Activated naive CD4-positive, alpha-beta T cell treated with anti-CD3 and anti-CD28 coated beads for 36 hours (primary cell): ENCODE measurements at places on chromosomes 12 and 14. TPM values are rescaled to one million over a fixed set of nuclear protein-coding genes. Genes with fewer than 3 reads are reported as not detected.
A peak's percentile ranks its signal among the peaks of the same experiment; 100 is the strongest.

DNA sequence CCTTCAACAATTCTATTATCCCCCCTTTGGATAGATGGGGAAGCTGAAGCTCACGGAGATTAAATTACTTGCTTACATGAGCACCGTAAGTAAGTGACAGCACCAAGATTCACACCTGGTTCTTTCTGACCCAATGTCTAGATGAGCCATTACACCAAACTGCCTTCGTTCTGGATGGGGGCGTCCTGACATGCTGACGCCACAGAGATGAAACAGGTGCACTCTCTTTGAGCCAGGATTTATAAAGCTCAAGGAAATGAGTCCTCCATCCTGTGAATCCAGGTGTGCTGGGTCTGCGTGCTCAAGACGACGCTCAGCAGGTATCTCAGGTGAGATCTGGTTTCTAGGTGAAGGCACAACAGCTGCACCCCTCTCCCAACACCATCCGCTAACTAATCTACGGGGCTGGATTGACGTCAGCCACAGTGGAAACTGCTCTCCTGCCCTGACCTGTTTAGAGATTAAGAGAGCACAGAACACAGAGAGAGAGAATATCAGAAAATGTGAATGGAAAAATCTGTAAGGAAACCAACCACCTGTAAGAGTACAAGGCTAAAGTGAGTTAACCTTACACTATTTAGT lies 61.6 kb downstream of the KSR2 start:
- DNase-seq: no peak
- H3K4me1 ChIP-seq: no peaks in the 10 kb centered on the region
- no peak overlapping the region for H3K27ac ChIP-seq
- H3K36me3 ChIP-seq: no peaks in the 10 kb centered on the region

DNA sequence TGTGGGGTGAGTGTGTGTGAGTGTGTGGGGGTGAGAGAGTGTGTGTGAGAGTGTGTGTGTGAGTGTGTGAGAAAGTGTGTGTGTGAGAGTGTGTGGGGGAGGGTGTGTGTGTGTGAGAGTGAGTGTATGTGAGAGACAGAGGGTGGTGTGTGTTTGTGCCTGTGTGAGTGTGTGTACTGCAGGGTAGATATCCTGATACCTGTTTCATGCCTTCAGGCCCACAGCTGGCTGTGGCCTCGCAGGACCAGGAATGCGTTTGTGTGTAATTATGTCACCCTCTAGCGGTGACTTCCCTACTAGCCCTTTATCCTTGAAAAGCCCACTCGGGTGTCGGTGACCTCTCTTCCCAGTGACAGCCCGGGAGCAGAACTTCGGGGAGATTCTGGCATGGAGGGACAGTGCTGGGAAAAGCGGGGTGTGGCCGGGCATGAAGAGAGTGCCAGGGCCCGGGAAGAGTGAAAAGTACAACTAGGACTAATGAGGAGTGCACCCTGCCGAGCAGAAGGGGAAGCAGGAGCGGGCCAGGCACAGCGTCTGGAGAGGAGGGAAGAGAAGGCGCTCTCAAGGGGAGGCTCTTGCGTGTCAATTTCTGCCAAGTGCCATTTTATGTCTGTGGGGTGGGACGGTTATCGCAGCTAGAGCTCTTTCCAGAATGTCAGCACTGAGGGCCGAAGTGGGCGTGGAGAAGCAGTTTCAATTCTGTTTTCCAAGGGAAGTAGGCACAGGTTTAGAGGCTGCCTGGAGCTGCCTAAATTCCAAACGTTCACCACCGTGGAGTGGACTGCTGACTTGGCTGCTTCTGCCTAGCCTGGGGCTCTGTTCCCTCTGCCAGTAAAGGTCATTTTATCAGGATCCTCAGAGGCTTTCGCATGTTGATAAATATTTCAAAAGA lies 11.0 kb upstream of the FBXL14 start:
- H3K36me3 ChIP-seq: no peaks in the 10 kb centered on the region
- no peaks in the 10 kb centered on the region for H3K27me3 ChIP-seq
- peak overlapping the region; percentile 81 for H3K27ac ChIP-seq

DNA sequence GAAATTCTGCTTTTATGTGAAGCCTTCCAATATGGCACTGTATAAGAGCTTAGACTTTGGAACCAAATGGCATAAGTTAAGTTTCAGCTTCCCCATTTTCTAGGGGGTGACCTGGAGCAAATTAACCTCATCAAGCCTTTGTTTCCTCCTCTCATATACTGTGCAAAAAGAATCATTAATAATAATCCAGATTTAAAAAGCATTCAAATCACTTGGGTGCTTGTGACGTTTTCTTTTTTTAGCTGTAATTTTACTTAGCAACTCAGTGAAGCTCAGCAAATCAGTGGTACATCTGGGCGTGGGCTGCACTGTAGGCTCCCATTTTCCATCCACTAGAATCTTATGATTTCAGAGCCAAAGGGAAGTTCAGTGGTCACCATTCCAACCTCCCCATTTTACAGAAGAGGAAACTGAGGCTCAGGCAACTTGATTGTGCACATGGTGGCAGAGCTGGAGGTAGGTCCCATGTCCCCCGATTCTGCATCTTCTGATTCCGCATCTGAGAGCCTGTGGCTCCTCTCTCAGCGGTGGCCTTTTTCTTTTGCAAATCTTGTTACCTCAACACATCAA lies 131.2 kb downstream of the SNAPC1 start:
- H3K4me3 ChIP-seq: no peak overlapping the region
- H3K27ac ChIP-seq: no peak overlapping the region
- H3K4me1 ChIP-seq: peaks cover 23% of the 10 kb centered on the region
- H3K27me3 ChIP-seq: no peaks in the 10 kb centered on the region
- no peaks in the 10 kb centered on the region for H3K36me3 ChIP-seq

- peaks cover 8% of the 10 kb centered on the region for H3K27me3 ChIP-seq
- no peaks in the 10 kb centered on the region for H3K36me3 ChIP-seq
- no peaks in the 10 kb centered on the region for H3K4me1 ChIP-seq
- no peak for DNase-seq
- H3K4me3 ChIP-seq: no peak overlapping the region
Observed at GRCh38 chr12:106126441-106127337, 12.1 kb downstream of the NUAK1 start.

GRCh38 chr12:67484791-67485480 lies 163.6 kb upstream of the DYRK2 start:
- no peak overlapping the region for H3K4me3 ChIP-seq
- no peaks in the 10 kb centered on the region for H3K27me3 ChIP-seq
- DNase-seq: peak; percentile 42
- no peak overlapping the region for H3K27ac ChIP-seq
- peaks cover 40% of the 10 kb centered on the region for H3K4me1 ChIP-seq

DNA sequence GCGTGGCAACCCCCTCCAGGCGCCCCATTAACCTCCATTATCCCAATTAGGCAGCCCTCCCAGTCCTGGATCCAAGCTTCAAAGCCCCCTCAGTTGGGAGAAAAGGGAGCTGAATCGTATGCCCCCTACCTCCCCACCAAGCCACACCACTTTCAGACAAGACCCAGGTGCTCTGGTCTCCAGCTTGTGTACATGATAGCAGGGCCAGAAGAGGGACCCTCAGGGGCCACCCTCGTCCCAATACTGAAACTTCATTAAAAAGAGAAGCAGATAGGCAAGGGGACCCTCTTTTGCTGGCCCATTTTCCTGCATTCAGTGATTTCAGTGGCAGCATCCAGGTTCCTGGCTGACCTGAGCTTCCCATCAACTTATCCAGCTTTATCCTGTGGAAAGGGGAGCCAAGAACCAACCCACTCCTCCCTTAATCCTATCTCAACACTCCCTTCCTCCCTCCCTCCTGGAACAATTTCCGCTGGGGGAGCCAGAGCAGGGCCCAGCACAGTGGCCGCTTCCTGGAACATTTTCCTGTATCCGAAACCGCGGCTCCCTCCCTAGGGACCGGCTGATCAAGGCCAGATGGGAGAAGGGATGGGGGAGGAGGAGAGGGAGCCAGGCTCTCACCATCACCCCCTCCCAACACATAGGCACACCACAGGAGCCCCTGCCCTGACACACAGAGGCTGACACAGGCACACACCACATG lies 9.5 kb upstream of the SP7 start:
- no peak for DNase-seq
- H3K27me3 ChIP-seq: no peaks in the 10 kb centered on the region
- no peak overlapping the region for H3K27ac ChIP-seq
- H3K36me3 ChIP-seq: no peaks in the 10 kb centered on the region
- H3K4me1 ChIP-seq: peaks cover 9% of the 10 kb centered on the region

DNA sequence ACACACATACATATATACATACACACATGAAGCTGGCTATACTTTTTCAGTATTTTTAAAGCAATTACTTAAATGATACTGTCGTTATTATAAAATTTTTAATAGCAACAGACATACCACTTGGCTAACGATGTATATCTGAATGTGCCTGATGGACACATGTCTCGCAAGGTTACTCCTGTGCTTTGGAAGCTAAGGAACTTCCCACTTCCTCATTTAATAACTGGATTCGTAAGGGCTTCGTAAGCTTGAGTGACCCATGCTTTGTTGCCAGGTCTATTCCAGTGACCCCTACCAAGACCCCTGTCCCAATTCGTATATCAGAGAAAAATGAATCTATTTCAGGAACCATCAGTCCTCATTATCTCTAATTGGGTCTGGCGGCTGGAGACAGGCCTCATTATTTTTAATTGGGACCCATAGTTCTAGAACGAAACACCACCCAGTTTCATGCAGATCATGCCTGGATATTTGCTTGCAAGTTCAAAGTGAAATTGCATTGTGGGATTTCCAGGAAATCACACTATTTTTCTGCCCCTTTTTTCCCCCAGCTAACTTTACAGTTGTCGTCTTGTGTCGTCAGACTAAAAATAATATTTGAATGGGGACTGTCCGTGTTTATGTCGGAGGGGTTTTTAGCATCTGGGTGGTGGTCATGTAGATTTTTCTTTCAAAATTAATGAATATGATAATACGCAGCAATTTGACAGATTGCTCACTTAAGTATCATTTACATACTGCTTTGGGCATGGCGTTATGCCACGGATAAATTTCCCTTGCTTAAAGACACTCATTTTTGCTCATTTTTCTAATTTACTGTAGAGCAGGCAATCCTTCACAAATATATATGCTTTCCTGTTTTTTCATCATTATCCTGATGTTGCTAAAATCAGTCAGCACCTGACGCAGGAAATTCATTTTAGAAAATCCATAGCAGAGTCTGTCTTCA lies 17.1 kb upstream of the MYO1H start:
- H3K27ac ChIP-seq: no peak overlapping the region
- H3K4me3 ChIP-seq: no peak overlapping the region
- peaks cover 11% of the 10 kb centered on the region for H3K27me3 ChIP-seq
- no peak for DNase-seq
- H3K4me1 ChIP-seq: no peaks in the 10 kb centered on the region

DNA sequence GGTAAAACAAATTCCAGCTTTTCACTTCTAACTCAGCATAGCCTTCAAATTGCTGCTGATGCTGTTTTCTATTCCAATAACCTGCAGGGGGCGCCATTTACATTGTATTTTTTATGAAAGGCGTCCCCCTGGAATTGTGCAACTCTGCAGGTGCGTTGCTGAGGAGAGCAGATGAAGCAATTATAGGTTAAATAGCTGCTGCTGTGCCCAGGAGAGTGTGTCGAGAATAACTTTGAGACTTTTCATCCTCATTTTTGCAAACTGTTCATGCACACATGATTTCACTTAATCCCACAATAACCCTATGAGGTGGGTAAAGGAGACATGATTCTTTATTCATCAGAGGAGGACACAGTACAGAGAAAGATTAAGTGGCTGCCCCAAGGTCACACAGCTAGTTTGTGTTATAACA lies 75.7 kb downstream of the MYRFL start:
- DNase-seq: peak; percentile 81
- no peaks in the 10 kb centered on the region for H3K36me3 ChIP-seq
- no peaks in the 10 kb centered on the region for H3K27me3 ChIP-seq
- no peaks in the 10 kb centered on the region for H3K4me1 ChIP-seq
- H3K4me3 ChIP-seq: no peak overlapping the region

DNA sequence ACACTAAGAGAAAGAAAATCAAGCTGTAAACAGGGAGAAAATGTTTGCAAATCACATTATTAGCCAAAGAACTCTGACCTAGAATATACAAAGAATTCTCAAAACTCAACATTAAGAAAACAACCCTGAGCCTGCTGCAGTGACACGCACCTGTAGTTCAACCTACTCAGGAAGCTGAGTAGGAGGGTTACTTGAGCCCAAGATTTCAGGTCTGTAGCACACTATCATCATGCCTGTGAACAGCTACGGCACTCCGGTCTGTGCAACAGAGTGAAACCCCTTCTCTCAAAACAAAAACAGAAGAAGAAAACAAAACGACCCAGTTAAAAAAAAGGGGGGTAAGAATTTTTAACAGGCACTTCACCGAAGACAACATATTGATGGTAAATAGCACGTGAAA lies 20.8 kb downstream of the SAV1 start:
- H3K27ac ChIP-seq: no peak overlapping the region
- no peak overlapping the region for H3K4me3 ChIP-seq
- peaks cover 6% of the 10 kb centered on the region for H3K36me3 ChIP-seq
- H3K4me1 ChIP-seq: no peaks in the 10 kb centered on the region

DNA sequence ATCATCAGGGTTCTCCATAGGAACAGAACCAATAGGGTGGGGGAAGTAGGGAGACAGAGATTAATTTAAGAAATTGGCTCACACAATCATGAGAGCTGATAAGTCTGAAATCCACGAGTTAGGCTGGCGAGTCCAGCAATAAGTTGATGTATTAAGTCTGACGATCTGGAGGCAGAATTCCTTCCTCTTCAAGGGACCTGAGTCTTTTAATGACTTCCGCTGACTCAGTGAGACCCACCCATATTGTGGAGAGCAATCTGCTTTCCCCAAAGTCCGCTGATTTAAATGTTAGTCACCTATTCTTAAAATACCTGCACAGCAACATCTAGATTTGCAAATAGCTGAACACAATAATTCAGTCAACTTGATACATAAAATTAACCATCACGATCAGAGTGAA lies 97.8 kb downstream of the SPTSSA start:
- no peaks in the 10 kb centered on the region for H3K4me1 ChIP-seq
- no peaks in the 10 kb centered on the region for H3K36me3 ChIP-seq
- H3K27me3 ChIP-seq: peaks cover 10% of the 10 kb centered on the region
- H3K4me3 ChIP-seq: no peak overlapping the region

DNA sequence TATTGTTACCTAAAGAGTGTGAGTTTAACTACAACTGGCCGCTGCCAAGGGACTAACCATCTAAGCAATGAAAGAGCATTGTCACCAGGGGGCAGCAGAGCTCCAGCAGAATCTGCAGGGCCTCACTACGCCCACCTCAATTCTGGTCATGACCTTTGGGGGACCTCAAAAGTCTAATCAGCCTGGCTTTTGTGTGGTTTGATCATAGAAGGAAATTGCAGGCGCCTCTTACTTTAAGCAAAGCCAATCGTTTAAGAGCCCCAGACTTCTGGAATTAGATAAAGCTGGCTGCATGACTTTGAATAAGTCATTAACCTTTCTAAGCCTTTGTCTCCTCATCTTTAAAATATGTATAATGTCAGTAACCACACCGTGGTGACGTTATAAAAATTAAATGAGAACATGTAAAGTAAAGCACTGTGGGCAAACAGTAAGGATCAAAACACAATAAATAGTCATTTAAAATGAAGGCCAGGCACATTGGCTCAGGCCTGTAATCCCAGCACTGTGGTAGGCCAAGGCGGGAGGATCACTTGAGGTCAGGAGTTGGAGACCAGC lies 58.6 kb downstream of the TBX3 start:
- no peak overlapping the region for H3K4me3 ChIP-seq
- no peak overlapping the region for H3K27ac ChIP-seq
- no peaks in the 10 kb centered on the region for H3K36me3 ChIP-seq
- peaks cover 7% of the 10 kb centered on the region for H3K27me3 ChIP-seq

SART3 gene
- total RNA-seq: 82.5 TPM

BHLHE41 gene
- total RNA-seq: not detected
